NCI-H1436 treated with DMSO at 0.1 percent for 48 hours (cell line): ENCODE measurements at places on chromosomes 7 and 10.

DNA sequence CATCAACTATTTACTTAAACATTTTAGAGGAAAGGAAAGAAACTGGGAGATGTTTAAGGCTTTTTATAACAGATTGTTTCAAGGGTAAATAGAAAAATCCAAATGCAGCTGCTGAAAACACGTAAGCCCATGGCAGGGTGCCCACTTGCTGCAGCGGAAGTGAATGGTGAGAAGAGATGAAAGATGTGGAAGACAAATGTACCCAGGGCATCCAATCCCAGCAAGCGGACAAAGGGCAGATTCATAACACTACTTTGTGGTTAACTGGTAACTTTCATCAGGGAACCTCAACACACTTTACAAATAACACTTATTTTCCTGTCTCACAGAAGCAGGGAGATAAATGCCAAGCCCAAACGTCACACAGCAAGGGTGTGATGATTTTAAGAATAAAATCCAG, 358.4 kb downstream of the KCNMA1 start:
- no peak for DNase-seq

- no peak for DNase-seq
Observed at GRCh38 chr7:32204361-32205018, 134.3 kb upstream of the PDE1C start.

- no peak for DNase-seq
Observed at GRCh38 chr7:36090976-36091873, 61.8 kb upstream of the EEPD1 start.

- no peak for DNase-seq
Observed at GRCh38 chr10:1128649-1129048, 72.5 kb downstream of the WDR37 start.
